Activated CD4-positive, CD25-positive, alpha-beta regulatory T cell treated with anti-CD3 and anti-CD28 coated beads, Interleukin-2, amount 50 U/mL, for 72 hours (primary cell): ENCODE measurements at places on chromosomes 6 and 20.

DNA sequence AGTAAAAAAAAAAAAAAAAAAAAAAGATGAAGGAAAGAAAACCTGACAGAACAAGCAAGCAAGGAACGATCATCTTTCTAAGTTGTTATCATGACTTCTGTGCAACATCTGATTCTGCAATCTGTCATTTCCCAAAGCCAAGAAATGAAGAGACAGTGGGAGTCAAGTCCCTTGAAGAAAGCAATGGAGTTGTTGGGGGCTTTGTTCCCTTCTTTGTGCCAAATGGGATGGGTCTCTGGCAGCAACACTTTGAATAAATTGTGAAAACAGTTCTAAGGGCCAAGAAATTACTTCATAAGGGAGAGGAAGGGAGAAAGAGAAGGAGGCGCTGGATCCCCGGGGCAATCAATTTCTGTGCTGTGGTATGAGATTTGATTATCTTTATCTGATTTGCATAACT, 33.3 kb upstream of the RSPO3 start:
- DNase-seq = no peak

GRCh38 chr6:116763048-116763447, 2.5 kb downstream of the FAM162B start:
- no peak for DNase-seq

DNA sequence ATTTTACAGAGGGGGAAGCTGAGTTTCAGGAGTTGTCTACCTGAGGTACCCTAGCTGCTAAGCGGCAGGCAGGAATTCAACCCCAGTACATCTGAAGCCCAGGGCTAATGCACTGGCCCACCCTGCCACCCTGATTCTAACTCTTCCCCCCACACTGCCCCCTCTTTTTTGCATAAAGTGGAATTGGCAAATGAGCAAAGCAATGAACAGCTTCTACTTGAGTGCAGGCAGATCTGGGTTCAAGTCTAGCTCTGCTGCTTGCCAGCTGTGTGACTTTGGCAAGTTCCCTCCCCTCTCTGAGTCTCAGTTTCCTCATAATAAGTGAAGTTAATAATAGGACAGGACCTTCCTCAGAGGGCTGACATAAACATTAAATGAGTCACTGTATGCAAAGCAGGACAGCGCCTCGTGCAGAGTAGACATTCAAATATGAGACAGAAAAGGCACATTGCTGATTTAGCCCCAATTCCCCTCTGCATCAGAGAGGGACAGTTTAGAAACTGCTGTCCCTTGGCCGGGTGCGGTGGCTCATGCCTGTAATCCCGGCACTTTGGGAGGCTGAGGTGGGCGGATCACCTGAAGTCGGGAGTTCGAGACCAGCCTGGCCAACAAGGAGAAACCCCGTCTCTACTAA, 4.7 kb downstream of the ADA start:
- DNase-seq = no peak

- DNase-seq = peak; percentile 44
These were observed 28.9 kb downstream of the VEGFA start for GRCh38 chr6:43798688-43799444.

DNA sequence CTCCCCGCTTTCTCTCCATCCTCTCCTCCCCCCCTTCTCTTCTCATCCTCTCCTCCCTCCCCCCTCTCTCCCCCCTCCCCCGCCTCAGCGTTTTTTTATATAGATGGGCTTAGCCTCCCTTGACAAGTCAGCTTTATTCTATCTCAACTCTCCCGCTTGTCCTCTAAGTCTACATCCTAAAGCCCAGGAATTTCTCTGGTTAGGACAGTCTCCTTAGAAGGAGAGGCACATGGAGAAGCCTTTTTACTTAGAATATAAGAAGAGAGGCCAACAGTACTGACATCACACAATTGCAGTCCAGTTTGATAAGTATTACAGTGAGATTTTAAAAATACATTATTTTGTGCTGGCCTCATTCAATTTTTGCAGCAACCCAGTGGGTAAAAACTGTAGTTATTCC, 83.5 kb downstream of the LYRM2 start:
- no peak for DNase-seq

DNA sequence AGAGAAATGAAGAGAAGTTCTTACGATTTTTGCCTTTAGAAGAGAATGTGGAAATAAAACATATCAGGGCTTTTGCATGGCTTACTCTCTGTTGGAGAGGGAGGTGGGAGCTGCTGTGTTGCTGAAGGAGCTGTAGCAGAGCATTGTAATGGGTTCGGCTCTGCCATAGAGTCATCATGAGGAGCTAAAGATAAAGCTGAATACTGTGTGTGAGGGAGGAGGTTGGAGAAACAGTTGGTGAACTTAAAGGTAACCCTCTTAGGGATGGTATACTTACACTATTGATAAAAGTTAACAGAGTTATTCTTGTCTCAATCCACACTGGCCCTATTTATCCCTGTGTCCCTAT, 34.8 kb downstream of the CTNNBL1 start:
- no peak for DNase-seq

DNA sequence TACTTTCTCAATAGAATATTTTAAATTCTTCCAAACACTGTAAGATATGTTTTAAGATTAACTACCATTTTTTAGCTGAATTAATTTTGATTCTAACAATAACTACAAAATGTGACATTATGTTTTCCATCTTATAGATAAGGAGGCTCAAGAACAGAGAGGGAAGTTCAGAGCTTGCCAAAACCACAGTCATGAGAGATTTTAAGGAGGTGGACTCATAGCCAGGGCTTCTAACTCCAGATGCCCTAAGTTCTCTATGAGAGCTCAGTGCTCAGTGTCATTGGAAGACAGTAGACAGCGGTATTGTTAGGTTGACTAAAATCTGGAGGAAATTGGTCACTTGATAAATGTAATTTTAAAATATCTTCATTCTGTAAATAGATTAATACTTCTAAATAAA, 144.2 kb downstream of the PACRG start:
- no peak for DNase-seq

DNA sequence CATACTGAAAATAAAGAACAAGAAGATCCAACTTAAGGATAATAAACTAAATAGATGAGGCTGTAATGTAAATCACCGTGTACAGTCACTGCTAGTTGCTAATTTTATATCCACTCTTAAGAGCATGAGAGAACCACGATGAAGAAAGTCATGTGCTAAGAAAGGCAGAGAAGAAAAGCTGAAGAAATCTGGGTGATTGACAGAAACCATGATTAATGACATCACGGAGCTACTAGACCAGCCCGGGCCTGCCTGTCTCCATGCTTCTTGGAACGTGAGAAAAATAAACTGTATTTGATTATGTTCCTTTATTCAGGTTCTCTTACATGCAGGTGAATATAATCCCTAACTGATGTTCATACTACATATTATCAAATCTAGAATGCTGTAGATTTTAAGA, 84.2 kb upstream of the E2F3 start:
- DNase-seq = no peak

DNA sequence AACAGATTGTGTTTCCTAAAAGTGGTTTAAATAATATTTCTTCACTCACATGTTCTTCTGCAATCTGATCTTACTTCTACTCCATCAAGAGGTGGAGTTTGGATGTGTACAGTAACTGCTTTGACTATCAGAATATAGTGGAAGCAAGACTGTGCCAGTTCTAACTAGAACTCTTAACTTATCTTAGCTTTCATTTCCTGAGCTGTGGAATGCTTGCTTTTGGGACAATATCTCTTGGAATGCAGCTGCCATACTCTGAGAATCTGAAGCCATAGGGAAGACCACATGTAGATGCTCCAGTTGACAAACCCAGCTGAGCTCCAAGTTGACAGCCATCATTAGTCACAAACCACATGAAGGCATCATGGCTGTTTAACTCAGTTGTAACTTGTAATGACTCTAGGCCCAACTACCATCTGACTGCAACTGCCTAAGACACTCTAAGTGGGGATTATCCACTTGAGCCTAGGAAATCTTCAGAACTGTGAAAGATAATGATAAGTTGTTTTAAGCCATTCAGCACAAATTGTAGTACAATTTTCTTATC, 40.8 kb upstream of the MAN1A1 start:
- DNase-seq = no peak

DNA sequence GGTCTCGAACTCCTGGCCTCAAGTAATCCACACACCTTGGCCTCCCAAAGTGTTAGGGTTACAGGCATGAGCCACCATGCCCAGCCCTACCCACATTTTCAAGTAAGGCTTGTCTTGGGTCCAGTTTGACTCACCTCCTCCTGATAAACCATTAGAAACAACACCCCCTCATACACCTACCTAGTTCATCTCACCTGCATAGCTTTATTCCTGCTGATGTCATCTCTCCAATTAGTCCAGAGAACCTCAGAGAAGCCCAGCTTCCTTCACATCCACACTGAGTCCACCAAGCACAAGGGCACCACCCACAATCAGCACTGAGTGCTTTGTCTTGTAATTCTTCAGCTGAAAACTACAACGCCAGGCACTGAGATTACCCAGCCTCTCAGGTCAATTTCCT, 35.3 kb downstream of the KIF16B start:
- DNase-seq = no peak

- DNase-seq = peak; percentile 45
These were observed 443.5 kb downstream of the PREX1 start for GRCh38 chr20:48384147-48384818.

DNA sequence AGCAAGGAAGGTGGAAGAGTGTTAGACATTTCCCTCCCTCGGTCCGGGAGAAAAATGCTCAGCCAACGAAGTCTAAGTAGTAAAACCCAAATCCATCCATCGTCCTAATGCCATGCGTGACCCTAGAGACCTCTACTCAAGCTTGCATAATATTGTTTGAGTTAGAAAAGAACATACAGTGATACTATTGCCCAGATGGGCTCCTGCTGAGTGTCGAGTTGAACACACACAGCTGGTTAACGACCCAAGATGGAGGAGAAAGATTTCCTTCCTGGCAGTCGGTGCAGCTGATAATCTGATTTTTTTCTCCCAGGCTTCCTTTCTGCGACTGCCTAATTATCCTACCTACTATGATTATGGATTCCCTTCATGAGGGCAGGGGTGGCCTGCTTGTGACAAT, 164.4 kb upstream of the KCNG1 start:
- DNase-seq = no peak

DNA sequence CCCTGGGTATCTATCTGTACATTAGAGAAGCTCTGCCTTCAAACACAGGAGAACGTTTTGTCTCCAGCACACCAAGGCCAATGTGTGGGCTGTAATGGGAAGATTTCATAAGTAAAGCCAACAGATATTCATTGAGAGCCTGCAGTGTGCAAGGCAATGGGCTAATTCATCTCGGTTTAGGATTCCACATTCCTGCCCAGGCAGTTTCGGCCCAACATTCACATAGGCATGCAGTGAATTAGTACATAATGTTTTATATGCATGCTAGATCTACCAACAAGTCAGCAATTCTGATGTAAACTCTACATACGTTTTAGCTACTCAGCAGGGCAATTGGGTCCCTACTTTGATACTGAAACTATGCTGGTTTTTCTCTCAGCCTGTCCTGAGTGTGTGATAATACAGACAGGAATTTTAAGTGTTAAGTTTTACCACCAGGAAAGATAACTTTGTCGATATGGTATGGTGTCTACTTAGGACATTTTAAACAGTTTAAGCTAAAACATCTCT, 46.9 kb upstream of the NAA20 start:
- DNase-seq = no peak

- DNase-seq = peak; percentile 31
These were observed 43.3 kb downstream of the IRAK1BP1 start for GRCh38 chr6:78910591-78911171.

- DNase-seq = no peak
These were observed 5.4 kb downstream of the TGM3 start for GRCh38 chr20:2301164-2301622.

- DNase-seq = no peak
These were observed 171.4 kb upstream of the SYNDIG1 start for GRCh38 chr20:24297993-24298392.

DNA sequence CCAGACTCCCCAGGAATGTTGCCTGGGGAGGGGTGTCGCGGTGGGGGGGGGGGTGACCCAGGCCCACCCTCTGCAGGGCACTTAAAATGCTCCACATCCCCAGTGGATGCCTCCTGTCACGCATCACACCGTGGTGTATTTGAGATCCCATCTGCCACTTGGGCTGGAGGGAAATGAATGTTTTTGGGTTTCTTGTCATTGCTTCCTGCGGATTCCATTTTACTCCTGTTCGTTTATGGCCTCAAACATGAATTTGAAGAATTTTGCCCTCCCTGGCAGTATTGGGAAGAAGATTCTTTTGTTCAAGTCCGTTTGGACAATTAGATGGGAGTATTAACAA, 544 bp upstream of the KHDC1 start:
- no peak for DNase-seq

DNA sequence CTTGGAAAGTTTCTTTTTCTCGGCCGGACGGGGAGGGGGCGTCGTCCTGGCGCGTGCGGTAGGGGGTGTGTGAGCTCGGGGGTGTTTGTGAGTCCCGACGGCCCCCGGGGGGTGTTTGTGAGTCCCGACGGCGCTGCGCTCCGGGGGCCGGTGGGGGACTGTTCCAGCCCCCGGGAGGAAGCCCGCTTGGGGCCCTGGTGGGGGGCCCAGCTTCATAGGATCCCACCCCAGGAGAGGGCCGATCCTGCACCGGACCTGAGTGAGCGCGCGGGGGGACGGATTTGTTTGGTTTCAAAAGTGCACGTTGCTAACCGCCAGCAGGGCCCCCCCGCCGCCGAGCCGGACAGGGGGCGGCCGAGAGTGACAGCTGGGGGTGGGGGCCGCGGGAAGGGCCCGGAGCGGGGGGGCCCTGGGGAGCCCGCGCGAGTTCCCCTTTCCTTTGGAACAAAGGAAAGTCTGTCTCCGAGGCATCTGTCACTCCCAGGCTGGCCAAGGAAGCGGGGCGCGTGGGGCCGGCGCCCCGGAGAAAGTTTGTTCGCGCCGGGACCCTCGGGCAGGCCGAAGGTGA, 485 bp downstream of the TGIF2 start:
- DNase-seq = no peak

- DNase-seq = no peak
These were observed 2.5 kb downstream of the RRAGD start for GRCh38 chr6:89409461-89410035.

DNA sequence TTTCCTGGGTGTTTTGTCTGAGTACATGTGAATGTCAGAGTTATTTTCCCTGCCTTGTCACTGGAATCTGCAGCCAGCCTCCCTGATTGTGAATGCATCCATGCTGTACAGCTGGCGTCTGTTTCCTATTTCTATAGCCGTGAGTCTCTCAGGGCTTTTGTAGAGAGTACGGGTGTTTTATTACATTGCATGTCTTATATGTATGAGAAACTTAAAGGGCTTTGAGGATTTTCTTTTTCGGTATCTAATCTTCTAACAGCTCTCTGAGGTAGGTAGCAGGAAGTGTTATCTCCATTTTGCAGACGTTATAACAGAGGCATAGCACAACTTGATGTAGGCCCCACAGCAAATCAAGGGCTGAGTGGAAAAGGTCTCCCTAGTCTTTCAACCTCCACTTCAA, 272.9 kb downstream of the PRL start:
- DNase-seq = no peak

- no peak for DNase-seq
These were observed 8.4 kb upstream of the TJAP1 start for GRCh38 chr6:43468748-43469681.

- DNase-seq = no peak
These were observed 32.2 kb downstream of the TSHZ2 start for GRCh38 chr20:53004267-53004813.

DNA sequence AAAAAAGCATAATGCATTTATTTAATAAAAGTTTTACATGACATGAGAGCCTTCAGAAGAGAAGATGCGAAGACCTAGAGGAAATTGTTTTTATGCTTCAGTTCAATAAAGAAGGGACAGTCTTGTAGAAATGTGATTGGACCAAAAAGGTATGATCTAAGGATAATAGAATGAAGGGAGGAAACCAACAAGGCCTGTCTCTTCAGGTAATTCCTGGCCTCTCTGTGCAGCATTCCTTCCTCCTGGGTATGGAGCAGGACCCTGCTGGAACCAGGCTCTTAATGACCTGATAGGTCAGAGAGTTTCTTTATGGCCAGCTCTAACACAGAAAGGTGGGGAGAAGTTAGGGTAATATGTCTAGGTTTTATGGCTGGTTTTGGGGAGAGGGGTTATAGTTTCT, 162.8 kb upstream of the HEY2 start:
- DNase-seq = no peak
